ENCODE measurements at places on chromosomes 3 and 15.

DNA sequence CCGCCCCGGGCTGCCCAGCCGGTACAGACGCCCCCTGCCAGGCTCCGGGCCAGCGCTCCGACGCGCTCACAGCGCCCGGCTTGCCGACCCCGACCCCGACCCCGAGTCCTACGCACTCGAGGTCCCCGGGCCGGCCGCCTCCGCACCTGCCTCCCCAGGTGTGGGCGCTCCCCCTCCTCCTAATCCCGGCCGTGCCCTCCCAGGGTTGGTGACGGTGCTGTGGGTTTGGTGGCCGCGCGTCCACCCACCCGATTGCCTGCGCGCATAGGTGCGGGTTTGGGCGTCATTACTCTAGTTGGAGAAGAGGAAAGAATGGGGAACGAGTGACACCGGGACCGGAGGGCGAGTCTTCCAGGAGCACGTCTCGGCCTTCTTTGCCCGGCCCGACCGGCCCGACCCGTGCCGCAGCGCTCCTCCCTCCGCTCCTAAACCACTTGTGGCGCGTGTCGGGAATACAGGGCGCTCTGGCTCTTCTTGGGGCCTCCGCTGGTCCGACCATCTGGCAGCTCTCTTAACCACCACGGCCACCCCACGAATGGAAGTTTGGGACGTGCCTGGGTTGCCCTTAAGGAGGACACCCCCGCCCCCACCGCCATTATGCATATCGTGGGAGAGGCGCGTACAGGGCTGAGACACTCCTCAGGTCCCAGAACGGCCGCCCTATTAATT, 810 bp upstream of the THRB start:
- no peak for DNase-seq

DNA sequence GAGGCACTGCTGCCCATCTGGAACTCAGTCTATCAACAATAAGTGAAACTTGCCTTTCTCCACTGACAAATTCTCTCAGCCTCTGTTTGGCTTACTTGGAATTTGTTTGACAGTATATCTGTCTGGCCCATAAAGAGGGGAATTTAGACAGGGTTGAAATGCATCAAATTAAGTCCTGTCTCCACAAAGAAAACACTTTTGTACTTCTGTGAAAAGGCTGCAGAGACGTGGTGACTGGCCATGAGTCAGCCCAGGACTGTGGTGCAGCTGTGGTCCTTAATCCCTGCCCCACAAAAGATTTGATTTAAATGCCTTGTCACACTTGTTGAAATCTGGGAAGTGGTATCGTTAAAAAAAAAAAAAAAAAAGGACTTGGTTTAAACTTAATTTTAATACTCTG, 47.5 kb downstream of the RYR3 start:
- DNase-seq = no peak

GRCh38 chr15:49421991-49422390, 1.1 kb upstream of the FGF7 start:
- DNase-seq = peak; percentile 47

GRCh38 chr3:16203671-16204629, 29.5 kb downstream of the GALNT15 start:
- DNase-seq = no peak

GRCh38 chr3:192237992-192238608, 489.2 kb downstream of the FGF12 start:
- no peak for DNase-seq

GRCh38 chr3:113051787-113052186, 61.0 kb downstream of the GTPBP8 start:
- DNase-seq = peak; percentile 23

DNA sequence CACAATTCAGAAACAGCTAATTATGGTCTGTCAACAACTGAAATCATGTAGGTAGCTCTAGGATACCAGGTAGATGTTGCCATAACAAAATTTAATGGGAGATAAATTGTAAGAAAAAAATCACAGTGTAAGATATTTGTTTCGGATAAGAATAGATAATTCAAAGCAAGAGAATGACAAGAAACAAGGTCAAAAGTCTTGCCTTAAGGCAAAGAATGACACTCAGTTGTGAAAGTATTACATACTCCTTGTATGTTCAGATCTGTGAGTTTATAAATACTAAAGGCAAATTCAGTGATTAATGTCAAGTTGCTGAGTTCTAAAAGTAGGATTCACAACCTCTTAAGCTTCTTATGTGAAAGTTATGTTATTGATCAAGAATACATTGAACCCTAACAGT, 772.2 kb upstream of the SGO1 start:
- DNase-seq = no peak

GRCh38 chr3:10857235-10857634, 41.2 kb downstream of the SLC6A11 start:
- no peak for DNase-seq

- no peak for DNase-seq
Measured at GRCh38 chr15:85839643-85840042, 44.9 kb upstream of the KLHL25 start.

DNA sequence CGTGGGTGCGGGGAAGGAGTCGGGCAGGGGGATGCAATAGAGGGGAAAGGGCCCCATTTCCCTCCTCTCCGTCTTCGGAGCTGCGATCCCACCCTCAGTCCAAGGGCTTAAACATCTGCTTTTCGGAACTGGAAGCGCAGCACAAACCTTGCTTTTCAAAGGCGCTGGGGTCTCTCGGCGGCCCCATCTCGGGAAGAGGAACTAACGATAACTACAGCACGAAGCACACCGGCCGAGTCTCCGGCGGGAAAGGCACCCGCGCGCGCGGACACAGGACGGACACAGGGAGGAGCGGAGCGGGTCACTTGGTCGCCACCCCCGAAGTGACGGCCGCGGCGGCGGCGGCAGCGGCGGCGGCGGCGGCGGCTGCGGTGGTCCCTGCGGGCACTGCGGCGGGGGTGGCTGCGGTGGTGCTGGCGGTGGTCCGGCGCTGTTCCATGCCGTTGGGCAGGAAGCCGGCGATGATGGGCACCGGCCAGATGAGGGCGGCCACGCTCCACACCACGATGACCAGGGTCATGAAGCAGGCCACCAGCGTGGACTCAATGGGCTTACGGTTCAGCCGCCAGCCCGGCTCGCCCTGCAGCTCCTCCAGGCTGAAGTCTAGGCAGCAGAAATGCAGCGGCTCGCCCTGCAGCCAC, 1.1 kb downstream of the TMEM158 start:
- peak; percentile 62 for DNase-seq

- DNase-seq = peak; percentile 87
Measured at GRCh38 chr3:107217172-107217571, 160.1 kb upstream of the CCDC54 start.

DNA sequence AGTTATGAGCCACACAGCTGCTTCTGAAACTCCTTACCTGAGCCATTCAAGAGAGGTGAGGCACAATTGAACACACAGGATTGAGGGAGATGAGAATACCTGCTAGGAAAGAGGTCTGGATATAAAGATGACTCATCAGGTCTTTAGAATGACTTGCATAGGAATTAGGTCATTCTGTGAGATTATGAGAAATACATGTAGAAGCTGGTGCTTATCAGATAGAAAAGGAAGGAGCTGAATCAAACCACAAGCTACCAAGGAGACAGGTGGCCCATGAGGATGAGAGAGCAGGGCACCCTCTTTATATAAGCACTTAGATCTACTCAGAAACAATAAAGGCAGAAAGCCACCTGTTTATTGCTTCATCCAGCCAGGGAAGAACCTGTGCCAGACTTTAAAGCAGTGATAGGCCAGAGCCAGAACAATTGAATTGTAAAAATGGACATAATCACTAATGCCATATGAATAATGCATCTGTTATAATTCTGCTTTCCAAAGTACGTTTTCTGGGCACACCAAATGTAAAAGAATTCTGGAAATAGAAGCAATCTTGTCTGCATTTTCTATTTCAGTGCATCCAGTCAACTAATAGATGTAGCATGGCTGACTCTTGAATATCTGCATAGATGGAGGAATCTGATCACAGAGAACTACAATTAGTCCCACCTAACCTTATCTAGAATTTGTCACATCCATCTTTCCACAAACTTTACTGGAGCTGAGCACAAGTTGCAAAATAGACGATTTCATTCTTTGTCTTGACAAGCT, 74.9 kb downstream of the PIK3R4 start:
- no peak for DNase-seq

DNA sequence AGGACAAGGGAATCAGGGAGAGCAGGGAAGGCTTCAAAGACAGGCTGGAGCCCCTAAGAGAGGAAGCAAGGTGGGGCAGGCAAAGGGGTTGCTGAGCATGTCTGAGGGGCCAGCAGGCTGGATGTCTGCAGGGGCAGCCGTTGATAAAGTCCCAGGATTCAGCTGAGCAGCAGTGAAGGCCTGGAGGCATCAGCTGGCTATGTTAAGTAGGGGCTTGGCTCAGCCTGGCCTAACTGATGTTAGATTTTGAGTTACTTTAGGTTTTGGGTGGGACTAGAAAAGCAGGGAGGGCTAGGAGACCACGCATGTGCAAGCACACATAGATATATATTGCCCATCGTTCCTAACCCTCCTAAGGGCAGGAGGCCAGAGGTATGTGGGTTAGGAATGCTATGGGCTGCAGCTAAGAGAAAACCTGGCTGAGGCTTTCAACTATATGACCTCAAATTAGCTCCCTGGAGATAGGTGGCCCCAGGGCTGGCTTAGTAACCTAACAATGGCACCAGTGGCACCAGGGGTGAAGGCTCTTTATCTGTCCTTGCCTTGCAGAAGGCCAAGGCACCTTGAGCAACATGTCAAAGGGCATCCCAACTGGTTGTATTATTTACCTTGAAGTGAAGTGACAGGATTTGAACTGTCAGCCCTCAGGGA, 331.5 kb upstream of the CTDSPL start:
- no peak for DNase-seq

DNA sequence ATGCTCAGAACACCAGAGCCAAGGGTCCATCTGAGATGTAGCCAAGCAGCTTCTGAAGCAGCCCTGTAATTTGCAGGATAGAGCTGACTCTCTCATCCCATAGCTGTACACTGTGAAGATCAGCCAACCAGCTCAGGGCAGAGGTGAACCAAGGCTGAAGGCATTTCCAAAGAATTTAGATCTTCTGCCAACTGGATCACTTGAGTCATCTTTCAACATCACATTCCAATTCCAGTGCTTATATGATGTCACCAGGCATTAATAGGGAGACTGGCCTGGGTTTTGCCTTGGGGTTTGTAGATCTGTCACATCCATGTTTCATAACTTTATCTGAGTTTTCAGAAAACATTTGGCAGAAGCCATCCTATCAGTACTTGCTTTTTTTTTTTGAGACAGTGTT, 98.2 kb downstream of the NR2F2 start:
- DNase-seq = peak; percentile 91

DNA sequence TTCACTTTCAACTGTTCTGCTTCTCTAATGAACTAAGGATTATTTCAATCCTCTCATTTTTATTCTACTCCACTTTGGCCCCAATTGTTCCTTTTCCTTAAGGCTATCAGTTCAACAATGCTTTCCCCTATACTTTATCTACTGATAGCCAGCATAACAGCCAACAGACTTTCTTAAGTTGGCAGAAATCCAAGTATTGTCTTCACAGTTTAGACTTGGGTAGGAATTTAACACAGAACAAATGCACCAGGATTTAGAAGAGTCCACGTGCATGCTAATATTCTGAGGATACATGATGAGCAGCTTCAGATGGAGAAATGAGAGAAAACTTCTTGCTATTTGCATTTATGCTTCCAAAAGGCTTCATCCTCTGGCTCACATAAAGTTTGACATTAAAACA, 54.8 kb downstream of the FBN1 start:
- DNase-seq = no peak

DNA sequence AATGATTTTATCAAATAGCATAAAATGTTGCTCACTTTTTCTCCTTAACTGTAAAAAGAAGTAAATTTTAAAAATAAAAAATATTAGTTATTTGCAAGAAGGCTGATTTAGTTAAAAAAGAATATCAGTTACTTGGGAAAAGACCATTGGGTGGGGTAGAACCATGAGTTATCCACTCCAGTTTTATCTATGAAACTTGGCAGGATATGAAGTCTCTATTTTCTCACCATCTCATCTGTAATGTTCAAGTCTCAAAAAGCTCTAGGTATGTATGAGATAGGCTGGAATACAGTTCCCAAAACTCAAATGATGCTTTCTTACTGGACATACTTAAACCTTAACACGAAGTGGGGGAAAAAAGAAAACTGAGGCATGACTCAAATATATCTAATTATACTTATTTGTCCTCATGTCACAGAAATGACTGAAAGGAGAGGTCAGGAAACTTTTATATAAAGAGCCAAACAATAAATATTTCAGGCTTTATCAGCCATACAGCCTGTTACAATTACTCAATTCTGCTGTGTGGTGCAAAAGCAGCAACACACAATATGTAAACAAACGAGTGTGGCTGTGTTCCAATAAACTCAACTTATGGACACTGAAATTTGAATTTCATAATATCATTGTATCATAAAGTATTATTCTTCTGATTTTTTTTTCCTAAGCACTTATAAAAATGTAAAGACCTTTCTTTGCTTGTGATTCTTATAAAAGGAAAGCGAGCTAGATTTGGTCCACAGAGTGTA, 131.8 kb downstream of the TBL1XR1 start:
- DNase-seq = no peak

GRCh38 chr3:180306155-180306554, 269.4 kb upstream of the PEX5L start:
- DNase-seq = no peak

DNA sequence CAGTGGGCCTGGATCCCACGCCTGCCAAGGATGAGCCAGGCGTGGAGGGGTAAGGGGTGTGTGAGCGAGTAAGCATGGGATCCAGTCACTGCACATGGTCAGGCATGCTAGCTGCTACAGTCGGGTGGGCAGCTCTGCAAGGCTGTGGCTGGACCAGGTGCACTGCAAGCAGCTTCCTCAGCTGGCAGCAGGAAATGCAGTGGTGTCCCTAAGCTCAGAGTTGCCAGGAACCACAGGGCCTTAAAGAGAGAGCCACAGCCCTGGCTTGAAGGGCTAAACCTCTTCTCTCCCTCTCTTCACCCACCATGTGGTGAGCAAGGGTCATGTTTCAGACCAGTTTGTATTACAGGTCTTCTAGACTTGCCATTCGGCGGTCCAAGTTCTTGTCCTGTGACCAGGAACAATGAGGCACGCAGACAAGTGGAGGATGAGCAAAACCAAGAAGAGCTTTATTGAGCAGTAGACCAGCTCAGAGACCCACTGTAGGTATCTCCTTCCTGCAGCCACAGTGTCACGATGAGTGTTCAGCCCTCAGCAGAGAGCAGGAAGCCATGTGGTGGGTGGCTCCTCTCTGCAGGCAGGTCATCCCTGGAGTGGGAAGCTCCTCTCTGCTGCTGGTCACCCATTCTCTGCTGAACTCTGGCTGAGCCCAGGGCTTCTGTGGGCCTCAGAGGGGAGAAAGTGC, 511.9 kb downstream of the PYDC2 start:
- DNase-seq = no peak

GRCh38 chr3:132009241-132009640, 25.6 kb downstream of the CPNE4 start:
- DNase-seq = no peak

DNA sequence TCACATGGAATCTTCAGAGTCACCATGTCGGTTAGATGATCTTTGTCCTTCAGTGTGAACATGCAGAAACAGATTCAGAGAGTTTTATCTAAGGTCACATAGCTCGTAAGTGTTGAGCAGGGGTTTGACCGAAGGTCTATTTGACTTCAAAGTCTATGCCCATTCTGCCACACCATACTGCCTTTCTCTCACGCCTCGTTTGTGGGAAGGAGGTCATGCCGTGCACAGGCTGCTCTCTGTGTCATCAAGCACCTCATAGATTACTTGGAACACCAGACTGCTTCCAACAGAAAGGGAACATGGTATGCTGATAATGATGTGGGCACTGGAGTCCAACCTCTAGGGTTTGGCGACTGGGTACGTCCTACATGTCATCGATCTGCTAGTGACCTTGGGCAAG, 128.8 kb downstream of the SV2B start:
- DNase-seq = no peak

- no peak for DNase-seq
Measured at GRCh38 chr3:72411843-72412242, 436.4 kb downstream of the SHQ1 start.

All from fibroblast of the conjunctiva (primary cell).